Posterior vena cava (tissue), 2 donors: ENCODE measurements at places on chromosomes 1 and 21. TPM values are rescaled to one million over a fixed set of nuclear protein-coding genes. Genes with fewer than 3 reads are reported as not detected.

The S100A9 gene
- 525 TPM for total RNA-seq

The KRTAP7-1 gene
- not detected for total RNA-seq

The TMOD4 gene
- not detected for total RNA-seq

The CACNA1E gene
- 0.37 TPM for total RNA-seq

The LCE2B gene
- total RNA-seq, result not detected

The RBP7 gene
- 35.7 TPM for total RNA-seq

The DMBX1 gene
- not detected for total RNA-seq

The TIAM1 gene
- 4.7 TPM for total RNA-seq

The KCNT2 gene
- 7.5 TPM for total RNA-seq

The ROR1 gene
- total RNA-seq, result 25.8 TPM

The OR2T35 gene
- total RNA-seq, result not detected

The AADACL4 gene
- not detected for total RNA-seq

The ST6GALNAC3 gene
- 12.9 TPM for total RNA-seq

The HEYL gene
- total RNA-seq, result 47.1 TPM

The TINAGL1 gene
- 110 TPM for total RNA-seq

The ZMYND12 gene
- 0.69 TPM for total RNA-seq

The KCNE2 gene
- total RNA-seq, result not detected

The RGL1 gene
- total RNA-seq, result 26.3 TPM

The KRTAP19-1 gene
- total RNA-seq, result not detected

The AK5 gene
- total RNA-seq, result 0.93 TPM

The RCSD1 gene
- 15.2 TPM for total RNA-seq

The ZNF593OS gene
- not detected for total RNA-seq

The CD1C gene
- 0.51 TPM for total RNA-seq

The TMEM61 gene
- 11.0 TPM for total RNA-seq

The AGT gene
- 22.5 TPM for total RNA-seq

The SPATA17 gene
- 0.48 TPM for total RNA-seq

The DISP1 gene
- 8.8 TPM for total RNA-seq

The HSD3B2 gene
- not detected for total RNA-seq

The TMEM81 gene
- 1.4 TPM for total RNA-seq

The RSPH1 gene
- 0.19 TPM for total RNA-seq

The NECTIN4 gene
- total RNA-seq, result not detected
